Activated T-cell treated with anti-CD3 and anti-CD28 coated beads, Interleukin-2, amount 50 U/mL, for 72 hours (primary cell): ENCODE measurements at places on chromosomes 2 and 18. TPM values are rescaled to one million over a fixed set of nuclear protein-coding genes. Genes with fewer than 3 reads are reported as not detected.

- no peaks in the 10 kb centered on the region for H3K27me3 ChIP-seq
- no peaks in the 10 kb centered on the region for H3K36me3 ChIP-seq
- H3K4me1 ChIP-seq, result no peaks in the 10 kb centered on the region
- DNase-seq, result no peak
- H3K4me3 ChIP-seq, result no peak overlapping the region
- no peak overlapping the region for H3K27ac ChIP-seq
Measured at GRCh38 chr2:233831011-233831721, 23.2 kb downstream of the HJURP start.

GRCh38 chr2:27756091-27756490, 15.4 kb upstream of the MRPL33 start:
- H3K36me3 ChIP-seq, result no peaks in the 10 kb centered on the region
- H3K4me1 ChIP-seq, result peaks cover 5% of the 10 kb centered on the region
- H3K27ac ChIP-seq, result no peak overlapping the region
- H3K27me3 ChIP-seq, result peaks cover 7% of the 10 kb centered on the region
- no peak overlapping the region for H3K4me3 ChIP-seq

GRCh38 chr2:45834372-45834771, 182.9 kb downstream of the PRKCE start:
- no peak for DNase-seq
- peaks cover 5% of the 10 kb centered on the region for H3K4me1 ChIP-seq
- no peaks in the 10 kb centered on the region for H3K27me3 ChIP-seq
- peaks cover 16% of the 10 kb centered on the region for H3K36me3 ChIP-seq
- no peak overlapping the region for H3K27ac ChIP-seq

- no peak overlapping the region for H3K4me3 ChIP-seq
- peaks cover 14% of the 10 kb centered on the region for H3K36me3 ChIP-seq
- DNase-seq, result no peak
- H3K27me3 ChIP-seq, result no peaks in the 10 kb centered on the region
Measured at GRCh38 chr2:24272161-24272802, 88.1 kb downstream of the ITSN2 start.

DNA sequence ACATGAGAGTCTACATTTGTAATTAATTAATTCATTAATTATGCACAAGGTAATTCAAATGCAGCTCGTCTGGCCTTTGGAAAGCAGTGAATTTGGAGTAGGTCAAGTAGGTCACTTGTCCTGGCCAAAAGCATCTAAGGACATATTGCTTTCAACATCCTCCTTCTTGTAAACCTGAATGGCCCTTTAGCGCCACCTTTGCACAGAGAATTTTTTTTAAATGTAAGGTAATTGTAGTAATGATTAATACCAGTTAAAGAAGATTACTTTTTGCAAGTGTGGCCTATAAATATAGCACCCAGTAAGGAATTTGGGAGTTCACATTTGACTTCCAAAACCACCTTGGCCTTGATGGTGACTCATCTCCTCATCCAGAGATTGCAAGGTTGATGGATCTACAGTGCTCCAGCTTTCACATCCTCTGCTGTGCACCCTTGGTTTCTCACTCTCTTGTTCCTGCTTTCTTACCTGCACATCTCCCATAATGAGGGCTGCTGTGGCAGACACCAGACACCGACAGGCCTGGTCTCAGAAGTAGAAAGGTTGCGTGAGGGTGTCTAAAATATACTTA, 481.7 kb downstream of the TGIF1 start:
- H3K4me1 ChIP-seq, result no peaks in the 10 kb centered on the region
- no peak overlapping the region for H3K27ac ChIP-seq
- DNase-seq, result no peak
- no peaks in the 10 kb centered on the region for H3K27me3 ChIP-seq
- no peak overlapping the region for H3K4me3 ChIP-seq

IL1R2 gene
- total RNA-seq, result 8.2 TPM

FBXO11 gene
- 50.3 TPM for total RNA-seq

- no peaks in the 10 kb centered on the region for H3K27me3 ChIP-seq
- no peaks in the 10 kb centered on the region for H3K36me3 ChIP-seq
- DNase-seq, result no peak
- H3K4me3 ChIP-seq, result no peak overlapping the region
- no peaks in the 10 kb centered on the region for H3K4me1 ChIP-seq
Measured at GRCh38 chr2:240161087-240161750, 20.8 kb upstream of the OTOS start.

DNA sequence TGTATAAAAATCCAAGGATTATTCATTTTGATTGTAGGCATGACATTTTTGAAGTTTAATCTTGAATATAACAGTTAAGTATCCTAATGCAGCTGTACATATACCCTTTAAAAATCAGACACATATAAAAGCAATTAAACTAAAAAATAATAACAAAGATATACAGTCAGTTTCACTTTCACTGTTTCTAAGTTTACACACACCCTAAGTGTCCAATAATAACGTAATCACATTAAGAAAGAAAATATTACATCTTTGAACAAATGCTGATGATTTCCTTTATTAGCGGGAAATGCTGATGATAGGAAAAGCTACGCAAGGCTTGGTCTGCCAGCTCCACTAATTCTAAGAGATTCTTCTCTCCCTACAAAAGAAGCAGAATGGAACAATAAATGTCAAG, 38.8 kb downstream of the RTTN start:
- H3K27ac ChIP-seq, result no peak overlapping the region
- DNase-seq, result no peak
- H3K4me3 ChIP-seq, result no peak overlapping the region
- no peaks in the 10 kb centered on the region for H3K27me3 ChIP-seq
- H3K36me3 ChIP-seq, result peaks cover 19% of the 10 kb centered on the region

EPB41L3 gene
- 4.9 TPM for total RNA-seq

DNA sequence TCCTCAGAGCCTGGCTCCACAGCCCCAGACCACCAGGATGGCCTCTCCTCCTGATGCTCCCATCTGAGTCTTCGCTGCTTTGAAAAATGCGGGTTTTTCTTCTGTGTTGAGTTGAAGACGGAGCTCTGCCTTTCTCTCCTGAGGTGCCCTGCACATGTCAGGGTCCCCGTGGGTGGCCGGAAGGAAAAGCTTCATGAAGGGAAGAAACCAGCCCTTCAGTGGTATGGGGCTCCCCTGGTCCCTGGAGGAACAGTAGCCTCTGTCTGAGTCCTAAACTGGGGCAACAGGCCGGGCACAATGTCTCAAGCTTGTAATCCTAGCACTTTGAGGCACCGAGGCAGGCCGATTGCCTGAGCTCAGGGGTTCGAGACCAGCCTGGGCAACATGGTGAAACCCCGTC, 54.7 kb upstream of the CAB39 start:
- peak overlapping the region; percentile 97 for H3K27ac ChIP-seq
- no peaks in the 10 kb centered on the region for H3K36me3 ChIP-seq
- peak; percentile 29 for DNase-seq
- peaks cover 87% of the 10 kb centered on the region for H3K4me1 ChIP-seq
- H3K4me3 ChIP-seq, result peak overlapping the region; percentile 87
- no peaks in the 10 kb centered on the region for H3K27me3 ChIP-seq

GRCh38 chr18:50298443-50299284, 11.2 kb upstream of the CXXC1 start:
- H3K4me1 ChIP-seq, result peaks cover 13% of the 10 kb centered on the region
- no peaks in the 10 kb centered on the region for H3K36me3 ChIP-seq
- no peak for DNase-seq
- peak overlapping the region; percentile 80 for H3K4me3 ChIP-seq
- H3K27ac ChIP-seq, result no peak overlapping the region

- no peaks in the 10 kb centered on the region for H3K4me1 ChIP-seq
- no peaks in the 10 kb centered on the region for H3K36me3 ChIP-seq
- no peak overlapping the region for H3K27ac ChIP-seq
- no peak for DNase-seq
- H3K27me3 ChIP-seq, result no peaks in the 10 kb centered on the region
Measured at GRCh38 chr2:128289439-128289838, 29.2 kb downstream of the HS6ST1 start.

KCNS3 gene
- not detected for total RNA-seq

DNA sequence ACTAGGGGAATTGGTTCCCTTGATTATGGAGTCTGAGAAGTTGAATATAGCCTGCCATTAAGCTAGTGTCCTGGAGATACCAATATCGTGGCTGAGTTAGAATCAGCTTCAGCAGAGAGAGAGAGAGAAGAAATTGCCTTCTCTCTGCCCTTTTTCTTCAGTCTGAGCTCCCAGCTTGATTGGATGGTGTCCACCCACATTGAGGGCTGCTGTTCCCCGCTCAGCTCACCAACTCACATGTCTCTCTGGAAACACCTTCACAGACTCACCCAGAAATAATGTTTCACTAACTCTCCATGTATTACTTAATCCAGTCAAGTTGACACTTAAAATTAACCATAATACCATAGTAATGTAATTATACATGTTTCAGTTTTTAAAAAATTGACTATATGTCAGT, 17.9 kb upstream of the TRIM43 start:
- H3K4me3 ChIP-seq, result no peak overlapping the region
- peaks cover 17% of the 10 kb centered on the region for H3K27me3 ChIP-seq
- no peak for DNase-seq
- no peak overlapping the region for H3K27ac ChIP-seq
- no peaks in the 10 kb centered on the region for H3K36me3 ChIP-seq
- no peaks in the 10 kb centered on the region for H3K4me1 ChIP-seq

DNA sequence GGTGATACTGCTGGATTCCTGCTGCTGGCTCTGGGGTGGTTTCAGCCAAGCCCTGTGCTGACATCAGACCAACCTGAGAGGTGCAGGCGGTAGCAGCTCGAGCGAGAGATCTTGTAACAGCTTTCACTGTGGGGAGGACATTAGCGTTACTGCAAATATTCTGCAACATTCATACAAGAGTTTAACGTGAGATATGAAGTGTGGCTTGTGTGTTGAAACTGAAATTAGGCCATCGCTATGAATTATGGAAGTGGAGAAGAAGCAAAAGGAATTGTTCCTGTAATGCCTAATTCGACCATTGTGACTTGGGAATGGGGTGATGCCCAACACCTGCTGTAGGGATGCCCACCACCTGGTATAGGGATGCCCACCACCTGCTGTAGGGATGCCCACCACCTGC, 6.5 kb upstream of the MLPH start:
- H3K4me1 ChIP-seq, result peaks cover 10% of the 10 kb centered on the region
- DNase-seq, result no peak
- no peak overlapping the region for H3K4me3 ChIP-seq
- H3K27ac ChIP-seq, result no peak overlapping the region

DNA sequence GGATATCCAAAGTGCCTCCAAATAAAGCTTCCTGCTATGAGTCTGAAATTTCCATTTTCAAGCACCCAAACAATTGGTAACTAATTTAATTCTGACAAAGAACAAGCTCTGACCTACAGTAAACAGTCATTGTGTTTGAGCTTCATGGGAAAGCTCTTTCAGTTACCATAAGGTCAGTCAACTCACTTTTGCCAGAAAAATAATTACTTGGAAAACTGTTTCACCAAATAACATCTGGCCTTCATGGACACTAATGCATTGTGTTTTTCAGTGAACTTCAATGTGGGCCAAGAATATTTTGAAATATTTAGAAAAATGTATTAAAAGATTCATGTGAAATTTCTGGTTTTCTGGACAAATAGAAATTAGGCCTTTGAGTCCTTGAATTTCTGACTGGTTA, 369.9 kb downstream of the GALR1 start:
- H3K4me3 ChIP-seq, result no peak overlapping the region

DNA sequence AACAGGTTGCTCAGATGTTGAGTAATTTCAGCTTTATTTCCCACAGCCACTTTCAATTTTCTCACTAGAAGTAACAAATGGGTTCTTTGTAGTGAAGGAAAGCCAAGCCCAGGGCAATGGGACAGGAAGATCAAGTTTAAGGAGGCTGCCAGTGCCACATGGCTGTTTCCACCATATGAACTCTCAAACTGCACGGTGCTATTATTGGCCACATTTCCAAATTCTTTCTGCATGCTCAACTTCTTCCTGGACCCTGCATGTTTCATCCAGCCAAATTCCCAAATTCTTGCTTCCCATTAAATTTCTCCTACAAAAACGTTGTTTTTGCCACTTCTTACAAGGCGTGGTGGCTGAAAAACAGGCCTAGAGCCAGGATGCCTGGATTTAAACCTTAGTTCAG, 193.3 kb upstream of the SPHKAP start:
- no peak for DNase-seq
- no peaks in the 10 kb centered on the region for H3K4me1 ChIP-seq
- H3K36me3 ChIP-seq, result no peaks in the 10 kb centered on the region
- no peak overlapping the region for H3K4me3 ChIP-seq

HJURP gene
- total RNA-seq, result 84.3 TPM

DNA sequence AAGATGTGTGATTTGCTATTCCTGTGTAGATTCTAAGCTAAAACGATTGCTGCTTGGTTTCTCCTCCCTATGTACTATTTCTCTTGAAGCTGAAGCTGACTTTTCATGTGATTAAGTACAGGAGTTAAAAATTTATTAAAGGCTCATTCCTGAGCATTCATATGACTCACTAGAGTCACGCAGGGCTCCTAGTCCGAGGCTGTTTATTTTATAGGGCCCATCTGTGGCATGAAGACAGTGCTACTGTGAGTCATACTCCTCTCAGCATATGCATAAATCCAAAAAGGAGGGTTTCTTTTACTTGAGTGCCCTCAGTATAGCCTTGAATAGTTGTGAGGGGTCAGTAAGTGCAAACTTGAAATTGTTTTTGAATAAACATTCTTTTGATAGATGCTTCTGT, 378.8 kb downstream of the PTPRM start:
- no peak for DNase-seq
- H3K36me3 ChIP-seq, result no peaks in the 10 kb centered on the region
- H3K4me1 ChIP-seq, result peaks cover 8% of the 10 kb centered on the region
- no peaks in the 10 kb centered on the region for H3K27me3 ChIP-seq
- no peak overlapping the region for H3K4me3 ChIP-seq

SERPINB3 gene
- total RNA-seq, result not detected

DNA sequence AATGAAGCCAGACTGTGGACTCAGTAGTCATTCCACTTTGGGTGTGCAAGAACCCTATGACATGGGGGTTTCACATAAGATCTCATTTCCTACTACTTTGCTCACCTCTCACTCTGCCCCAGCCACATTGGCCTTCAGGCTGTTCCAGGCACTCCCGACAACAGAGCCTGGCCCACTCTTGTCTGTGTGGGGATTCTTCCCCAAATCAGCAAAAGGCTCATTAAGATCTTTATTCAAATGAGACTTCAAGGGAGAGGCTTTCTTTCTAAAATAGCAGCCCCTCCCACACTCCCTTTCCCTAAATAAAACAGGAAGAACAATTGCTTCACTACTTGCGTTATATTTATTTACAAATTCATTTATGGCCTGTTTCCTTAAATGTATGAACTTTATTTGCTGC, 3.5 kb upstream of the CDC42EP3 start:
- H3K4me1 ChIP-seq, result peaks cover 20% of the 10 kb centered on the region
- DNase-seq, result no peak
- no peak overlapping the region for H3K27ac ChIP-seq

DNA sequence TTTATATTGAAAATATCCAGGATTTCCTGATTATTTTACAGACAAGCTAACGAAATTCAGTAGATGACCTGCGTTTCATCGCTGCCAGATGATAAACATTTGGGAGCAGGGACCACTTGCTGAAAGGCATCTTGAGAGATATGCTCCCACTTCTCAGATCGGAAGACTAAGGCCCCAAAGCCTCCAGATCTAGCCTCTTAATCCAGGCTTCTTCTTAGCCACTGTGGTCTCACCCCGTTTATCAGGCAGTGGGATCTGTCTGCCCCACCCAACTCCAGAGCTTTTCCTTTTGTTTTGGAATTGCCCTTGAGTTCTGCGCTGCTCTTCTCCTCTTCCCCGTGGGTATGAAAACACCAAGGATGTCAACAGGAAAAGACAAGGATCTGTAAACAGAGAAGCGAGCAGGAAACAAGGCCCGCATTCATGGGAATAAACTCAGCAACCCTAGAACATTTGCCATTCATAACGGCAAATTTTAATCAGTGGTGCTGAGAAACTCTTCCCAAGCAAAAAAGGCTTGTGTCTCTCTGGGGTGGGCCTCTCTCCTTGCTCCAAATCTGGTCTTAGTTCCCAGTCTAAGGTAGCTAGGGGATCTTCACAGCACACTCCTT, 21.4 kb downstream of the MYL12B start:
- H3K27ac ChIP-seq, result no peak overlapping the region
- no peak overlapping the region for H3K4me3 ChIP-seq
- DNase-seq, result no peak
- peaks cover 12% of the 10 kb centered on the region for H3K4me1 ChIP-seq
- no peaks in the 10 kb centered on the region for H3K36me3 ChIP-seq
